GM04504 (cell line): ENCODE measurements at places on chromosomes 2 and 18.
A peak's percentile ranks its signal among the peaks of the same experiment; 100 is the strongest.

DNA sequence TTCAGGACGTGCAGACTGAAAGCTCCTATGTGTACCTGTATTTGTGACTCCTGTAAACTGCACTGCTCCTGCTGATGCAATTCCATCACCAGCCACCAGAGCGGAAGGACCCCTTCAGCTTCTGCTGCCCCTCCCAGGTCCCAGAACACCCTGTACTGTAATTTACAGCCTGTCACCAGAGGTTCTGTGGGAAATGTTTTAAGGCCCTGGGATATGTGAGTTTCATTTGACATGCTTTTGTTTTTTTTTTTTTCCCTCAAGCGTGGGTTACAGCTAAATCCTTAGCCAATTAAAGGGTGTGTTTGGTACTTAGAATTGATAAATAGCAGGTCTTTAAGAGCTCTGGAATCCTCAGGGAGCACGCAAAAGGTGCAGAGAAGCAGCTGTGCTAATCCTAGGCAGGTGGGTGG is 79.4 kb downstream of the KCTD1 start:
- DNase-seq: no peak

- no peak for DNase-seq
Observed at GRCh38 chr18:67644226-67644625, 127.7 kb upstream of the DSEL start.

DNA sequence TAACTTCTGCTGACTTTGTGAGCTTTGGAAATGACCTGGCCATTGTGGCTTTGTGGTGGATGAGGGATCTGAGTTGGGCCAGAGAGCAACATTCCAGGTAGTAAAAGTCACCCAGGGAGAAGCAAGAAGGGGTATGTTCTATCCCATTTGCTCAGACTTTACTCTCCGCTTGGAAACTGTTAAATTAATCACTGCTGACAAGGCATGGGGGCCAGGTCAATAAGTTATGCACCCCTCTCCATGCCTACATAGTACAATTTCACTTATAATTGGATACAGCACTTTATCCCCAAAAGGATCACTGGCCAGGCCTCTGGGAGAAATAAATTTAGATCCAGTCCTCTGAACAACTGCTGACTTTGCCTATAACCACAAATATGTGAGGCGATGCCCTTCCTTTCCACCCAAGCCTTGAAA is 92.1 kb downstream of the RPRM start:
- DNase-seq: no peak

- no peak for DNase-seq
Observed at GRCh38 chr2:231188506-231189170, 9.8 kb upstream of the ARMC9 start.

DNA sequence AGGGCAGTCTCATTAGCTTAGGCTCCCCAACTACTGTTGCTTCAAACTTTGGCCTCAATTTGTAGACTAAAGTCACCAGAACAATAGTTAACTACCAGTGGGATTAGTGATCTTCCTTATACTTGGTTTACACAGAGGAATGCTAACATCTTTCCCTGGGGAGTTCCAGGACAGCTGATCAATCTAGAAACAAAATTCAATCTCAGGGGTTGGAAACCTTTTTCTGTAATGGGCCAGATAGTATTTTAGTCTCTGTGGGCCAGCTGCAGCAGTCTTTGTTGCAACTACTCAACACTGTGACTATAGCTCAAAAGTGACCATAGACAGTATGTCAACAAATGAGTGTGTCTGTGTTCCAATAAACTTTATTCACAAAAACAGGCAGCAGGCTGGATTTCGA is 85.7 kb downstream of the METTL8 start:
- DNase-seq: no peak

DNA sequence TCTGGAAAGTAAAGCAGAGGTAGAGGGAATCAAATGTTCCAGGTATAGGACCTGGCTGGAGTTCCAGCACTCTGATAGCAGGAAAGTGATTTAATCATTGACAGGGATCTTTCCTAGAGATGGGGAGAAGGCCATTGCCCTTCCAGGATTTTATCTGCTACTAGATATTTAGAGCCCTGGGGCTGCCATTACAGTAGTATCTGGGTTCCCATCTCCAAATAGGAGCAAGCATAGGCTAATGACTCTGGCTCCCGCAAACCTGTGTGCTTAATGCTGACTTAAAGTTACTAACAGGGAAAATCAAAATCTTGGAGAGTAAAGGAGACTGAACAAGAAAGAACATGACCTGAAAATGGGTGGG is 297.6 kb upstream of the CCDC68 start:
- DNase-seq: no peak

DNA sequence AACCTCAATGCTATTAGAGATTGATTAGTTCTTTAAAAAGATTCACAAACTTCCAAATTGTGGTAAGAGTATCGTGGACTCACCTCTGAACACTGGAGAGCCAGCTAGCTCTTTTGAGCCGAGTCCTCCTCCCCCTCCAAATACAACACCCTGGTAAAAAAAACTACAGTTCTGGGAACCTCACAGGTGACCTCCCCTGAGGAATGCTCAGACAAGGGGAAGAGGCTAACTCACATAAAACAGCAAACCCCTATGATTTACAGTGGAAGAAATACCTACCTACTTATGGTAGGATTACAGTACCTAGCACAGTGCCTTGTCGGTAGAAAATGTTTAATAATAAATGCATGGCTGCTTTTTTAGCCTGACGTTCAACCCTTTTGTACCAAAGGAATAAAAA is 8.4 kb downstream of the ZNF24 start:
- no peak for DNase-seq

GRCh38 chr2:1815053-1815452 is 70.7 kb upstream of the PXDN start:
- no peak for DNase-seq

DNA sequence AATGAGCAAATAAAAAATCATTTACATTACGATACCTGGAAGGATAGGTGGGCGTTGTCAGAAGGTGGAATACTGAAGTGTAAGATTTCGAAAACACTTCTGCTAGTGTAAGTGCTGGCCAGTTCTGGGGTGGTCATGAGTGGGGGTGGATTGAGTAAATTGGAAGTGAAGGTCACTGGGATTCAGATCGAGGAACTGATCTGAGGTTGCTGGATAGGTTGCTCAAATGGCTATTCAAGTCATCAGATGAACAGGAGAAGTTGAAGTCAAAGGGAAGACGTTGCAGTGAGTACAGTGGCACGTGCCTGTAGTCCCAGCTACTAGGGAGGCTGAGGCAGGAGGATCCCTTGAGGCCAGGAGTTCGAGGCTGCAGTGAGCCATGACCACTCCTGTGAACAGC is 95.7 kb downstream of the MALT1 start:
- DNase-seq: no peak

GRCh38 chr2:67825476-67825875 is 237.3 kb downstream of the C1D start:
- DNase-seq: no peak

DNA sequence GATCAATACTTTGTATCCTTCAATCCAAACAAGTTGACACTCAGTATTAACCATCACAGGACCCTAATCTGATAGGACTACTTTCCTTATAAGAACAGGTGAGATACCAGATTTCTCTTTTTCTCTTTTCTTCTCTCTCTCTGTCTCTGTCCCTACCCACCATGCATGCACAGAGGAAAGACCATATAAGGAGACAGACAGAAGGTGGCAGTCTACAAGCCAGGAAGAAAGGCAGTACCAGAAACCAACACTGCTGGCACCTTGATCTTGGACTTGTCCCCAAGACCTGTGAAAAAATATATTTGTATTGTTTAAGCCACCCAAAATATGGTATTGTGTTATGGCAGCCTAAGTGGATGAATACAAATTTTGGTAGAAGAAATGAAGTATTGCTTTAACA is 156.2 kb upstream of the KCNH7 start:
- DNase-seq: no peak

DNA sequence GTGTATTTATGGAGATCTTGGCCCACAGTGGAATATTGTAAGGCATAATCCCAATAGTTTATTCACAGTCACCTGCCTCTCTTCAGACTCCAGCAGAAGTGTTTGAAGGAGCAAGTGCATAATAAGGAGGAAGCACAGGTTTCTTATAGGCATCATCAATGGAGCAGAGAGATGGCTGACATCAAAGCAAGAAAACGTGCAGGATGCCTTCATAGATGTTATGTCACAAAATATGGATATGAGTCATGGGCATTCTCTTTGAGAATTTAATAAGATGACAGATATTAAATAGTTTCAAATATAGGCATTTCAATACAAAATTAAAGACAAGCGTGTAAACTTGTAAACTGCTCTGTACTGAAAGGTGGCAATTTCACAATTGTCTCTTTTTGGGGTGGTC is 4.0 kb upstream of the RND3 start:
- DNase-seq: no peak

GRCh38 chr2:134152045-134153010 is 101.5 kb upstream of the MGAT5 start:
- no peak for DNase-seq

DNA sequence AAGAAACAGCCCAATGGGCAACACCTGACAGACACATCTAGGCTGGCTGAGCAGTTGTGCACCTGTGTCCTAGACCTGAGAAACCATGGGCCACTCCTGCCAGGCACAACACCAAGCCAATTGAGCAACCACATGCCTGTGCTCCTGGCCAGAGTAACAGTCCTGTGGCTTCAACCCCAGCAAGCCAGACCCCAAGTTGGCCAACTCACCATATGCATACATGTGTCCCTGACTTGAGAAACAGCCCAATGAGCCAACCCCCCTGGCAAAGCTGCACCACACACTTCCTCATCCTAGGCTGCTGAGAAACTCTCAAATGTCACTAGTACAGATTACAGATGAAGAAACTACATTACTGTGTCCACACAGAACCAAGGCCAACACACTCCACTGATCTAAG is 36.6 kb downstream of the USP34 start:
- no peak for DNase-seq

DNA sequence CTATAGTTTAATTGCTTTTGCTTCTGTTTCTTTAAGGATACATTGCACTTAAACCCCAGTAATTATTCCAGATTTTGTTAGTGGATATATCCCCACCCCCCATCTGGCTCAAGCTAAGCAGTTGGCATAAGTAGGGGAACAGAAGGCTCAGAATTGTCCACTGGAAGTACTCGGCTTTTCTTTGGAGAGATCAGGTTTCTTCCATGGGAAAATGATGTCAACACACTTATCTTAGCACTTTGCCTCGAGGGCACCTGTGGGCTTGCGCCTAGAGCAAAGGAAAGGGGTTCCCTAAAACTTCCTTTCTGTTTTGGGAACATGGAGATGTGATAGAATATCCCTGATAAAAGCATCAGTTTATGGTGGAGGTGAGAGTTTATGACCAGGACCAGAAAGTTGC is 130.6 kb downstream of the FMNL2 start:
- DNase-seq: no peak

GRCh38 chr2:188307850-188308283 is 16.2 kb downstream of the GULP1 start:
- no peak for DNase-seq

- DNase-seq: peak; percentile 15
Observed at GRCh38 chr2:106189764-106190468, 4.2 kb downstream of the UXS1 start.

DNA sequence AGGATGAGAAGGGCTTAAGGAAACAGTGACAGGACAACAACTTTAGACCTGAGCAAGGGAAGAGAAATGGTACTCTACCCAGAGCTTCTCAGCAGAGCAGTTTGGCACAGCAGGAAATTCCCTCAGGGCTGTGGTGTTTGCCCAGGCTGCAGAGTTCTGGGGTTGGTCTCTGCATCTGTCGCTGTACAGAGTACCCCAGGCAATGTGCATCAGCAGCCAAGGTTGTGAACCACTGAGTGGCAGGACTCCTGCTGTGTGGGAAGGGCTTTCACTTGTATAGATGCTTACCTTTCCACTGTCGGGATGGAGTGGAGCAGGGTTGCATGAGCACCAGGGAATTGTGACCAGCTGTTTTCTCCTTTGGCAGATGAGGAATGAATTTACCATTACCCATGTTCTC is 21.2 kb downstream of the STAMBP start:
- DNase-seq: no peak

GRCh38 chr18:31155498-31155897 is 7.2 kb downstream of the DSC1 start:
- DNase-seq: no peak

DNA sequence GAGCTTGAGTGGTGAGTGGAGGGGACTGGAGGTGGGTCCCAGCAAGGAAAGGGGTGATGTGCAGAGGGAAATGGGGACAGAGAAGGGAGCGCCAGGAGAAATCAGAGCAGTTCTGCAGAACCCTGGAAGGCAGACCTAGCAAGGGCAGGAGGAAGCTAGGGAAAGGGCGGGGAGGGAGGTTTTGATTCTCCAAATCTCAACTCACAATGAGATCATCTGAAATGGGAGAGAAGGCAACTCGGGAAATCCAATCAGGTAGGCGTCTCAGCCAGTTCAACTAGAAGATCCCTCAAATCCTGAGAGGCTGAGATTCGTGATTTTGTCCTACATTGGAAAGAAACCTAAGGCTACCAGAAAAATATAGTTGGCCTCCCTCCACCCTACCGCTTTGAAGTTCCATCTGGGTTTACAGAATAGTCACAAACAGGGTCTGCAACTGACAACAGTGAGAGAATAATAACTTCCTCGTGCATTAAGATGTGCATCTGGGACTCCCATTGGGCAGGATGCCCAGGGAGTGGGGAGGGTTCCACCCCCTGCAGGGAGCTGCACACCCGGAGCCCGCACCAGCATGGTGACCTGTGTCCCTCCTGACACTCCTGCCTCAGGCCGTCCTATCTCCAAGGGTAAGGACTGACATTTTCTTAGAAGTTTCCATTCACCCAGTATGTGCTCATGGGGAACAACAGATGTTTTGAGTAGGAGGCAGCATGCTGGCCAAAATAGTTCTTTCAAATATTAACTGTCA is 113.3 kb upstream of the ODC1 start:
- DNase-seq: no peak

- peak; percentile 13 for DNase-seq
Observed at GRCh38 chr18:11851806-11852337, 659 bp downstream of the CHMP1B start.

- no peak for DNase-seq
Observed at GRCh38 chr18:8814206-8814605, 108.8 kb downstream of the MTCL1 start.

DNA sequence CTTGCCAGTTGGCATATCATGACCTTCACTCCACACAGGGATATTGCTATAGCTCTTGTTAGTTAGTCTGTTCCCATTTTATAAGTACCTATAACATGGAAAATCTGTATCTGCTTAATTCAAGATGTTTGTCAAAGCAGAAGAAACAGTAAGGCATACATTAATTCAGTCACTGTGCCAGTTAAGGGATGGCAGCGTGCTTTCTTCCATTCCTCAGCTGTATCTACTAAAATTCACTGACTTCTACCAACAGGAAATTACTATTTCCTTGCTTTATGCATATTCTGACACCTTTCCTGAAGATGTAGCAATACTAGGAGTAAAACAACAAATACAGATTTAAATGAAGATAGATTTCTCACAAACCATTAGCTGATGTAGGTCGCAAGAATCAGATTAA is 59.9 kb downstream of the RNF152 start:
- no peak for DNase-seq

GRCh38 chr2:102983786-102984185 is 222.0 kb downstream of the TMEM182 start:
- DNase-seq: no peak

- peak; percentile 64 for DNase-seq
Observed at GRCh38 chr2:138356178-138356577, 145.4 kb upstream of the SPOPL start.
